ENCODE measurements at places on chromosomes 16 and 17.

DNA sequence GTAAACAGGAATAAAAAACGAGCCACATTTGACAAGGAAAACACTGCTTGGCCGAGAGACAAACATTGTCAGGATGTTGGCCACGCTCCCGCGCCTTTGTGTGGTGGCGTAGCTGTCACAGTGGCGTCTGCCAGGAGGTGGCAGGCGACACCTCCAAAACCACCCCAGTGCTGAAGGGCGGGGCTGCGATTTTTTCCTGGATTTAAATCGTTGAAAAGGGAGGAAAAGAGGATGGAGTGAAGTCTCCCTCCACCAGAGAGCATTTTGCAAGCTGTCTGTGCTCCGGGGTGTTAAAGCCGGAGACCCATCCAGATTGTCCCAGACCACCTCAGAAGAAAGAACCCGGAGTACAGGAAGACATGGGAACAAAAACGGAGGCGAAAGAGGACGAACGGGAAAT, 12.7 kb downstream of the MRM3 start:
- peak; percentile 28 for DNase-seq

DNA sequence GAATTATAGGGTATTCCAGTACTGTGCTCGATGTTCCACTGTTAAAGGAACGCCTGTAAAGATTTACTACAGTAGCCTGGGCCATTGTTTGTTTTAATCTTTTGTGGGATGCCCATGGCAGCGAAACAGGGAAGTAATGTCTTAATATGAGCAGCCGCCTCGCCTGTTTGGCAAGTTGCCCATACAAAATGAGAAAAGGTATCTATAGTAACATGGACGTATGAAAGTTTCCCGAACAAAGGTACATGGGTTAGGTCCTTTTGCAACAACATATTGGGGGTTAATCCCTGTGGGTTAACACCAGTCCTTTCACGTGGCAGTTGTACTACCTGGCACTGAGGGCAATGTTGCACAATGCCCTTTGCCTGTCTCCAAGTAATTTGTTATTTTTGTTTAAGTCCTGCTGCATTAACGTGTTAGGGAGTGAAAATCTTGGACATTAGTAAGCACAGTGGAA, 21.1 kb upstream of the TMC5 start:
- no peak for DNase-seq

DNA sequence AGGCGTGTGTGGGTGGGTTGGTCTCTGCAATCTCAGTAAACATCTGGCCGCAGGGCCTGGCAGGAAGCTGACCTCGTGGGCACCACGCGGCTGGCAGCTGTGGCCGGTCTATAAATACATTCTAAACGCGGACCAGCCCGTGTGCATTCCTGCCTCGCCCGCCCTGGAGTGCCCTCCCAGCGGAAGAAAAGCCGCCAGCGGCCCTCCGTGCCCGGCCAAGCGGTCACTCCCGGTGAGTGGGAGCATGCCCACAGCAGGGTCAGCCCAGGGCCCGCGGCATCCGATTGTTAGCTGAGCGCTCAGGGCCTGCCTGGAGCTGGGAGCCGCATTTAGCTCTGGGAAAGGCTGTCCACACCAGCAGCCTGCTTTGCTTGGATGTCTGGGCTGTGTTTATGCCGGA, 10.3 kb downstream of the ZNF469 start:
- no peak for DNase-seq

DNA sequence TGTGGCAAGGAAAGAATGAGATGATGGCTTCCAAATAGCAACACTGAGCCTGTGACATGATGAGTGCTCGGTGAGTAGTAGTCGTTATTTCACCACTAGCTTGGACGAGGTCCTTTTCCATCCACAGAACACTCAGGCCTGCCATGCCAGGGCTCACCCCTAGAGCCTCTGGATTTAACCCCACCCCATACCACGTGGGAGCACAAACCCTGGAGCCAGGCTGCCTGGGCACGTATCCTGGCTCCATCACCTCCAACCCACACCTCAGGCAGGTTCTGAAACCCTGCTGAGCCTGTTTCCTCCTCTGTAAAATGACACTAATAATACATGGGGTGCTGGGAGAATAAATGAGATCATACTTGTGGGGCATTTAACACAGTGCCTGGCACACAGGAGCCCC, 192.4 kb downstream of the KATNIP start:
- no peak for DNase-seq

GRCh38 chr16:85309656-85310587, 197.7 kb upstream of the CIBAR2 start:
- no peak for DNase-seq

DNA sequence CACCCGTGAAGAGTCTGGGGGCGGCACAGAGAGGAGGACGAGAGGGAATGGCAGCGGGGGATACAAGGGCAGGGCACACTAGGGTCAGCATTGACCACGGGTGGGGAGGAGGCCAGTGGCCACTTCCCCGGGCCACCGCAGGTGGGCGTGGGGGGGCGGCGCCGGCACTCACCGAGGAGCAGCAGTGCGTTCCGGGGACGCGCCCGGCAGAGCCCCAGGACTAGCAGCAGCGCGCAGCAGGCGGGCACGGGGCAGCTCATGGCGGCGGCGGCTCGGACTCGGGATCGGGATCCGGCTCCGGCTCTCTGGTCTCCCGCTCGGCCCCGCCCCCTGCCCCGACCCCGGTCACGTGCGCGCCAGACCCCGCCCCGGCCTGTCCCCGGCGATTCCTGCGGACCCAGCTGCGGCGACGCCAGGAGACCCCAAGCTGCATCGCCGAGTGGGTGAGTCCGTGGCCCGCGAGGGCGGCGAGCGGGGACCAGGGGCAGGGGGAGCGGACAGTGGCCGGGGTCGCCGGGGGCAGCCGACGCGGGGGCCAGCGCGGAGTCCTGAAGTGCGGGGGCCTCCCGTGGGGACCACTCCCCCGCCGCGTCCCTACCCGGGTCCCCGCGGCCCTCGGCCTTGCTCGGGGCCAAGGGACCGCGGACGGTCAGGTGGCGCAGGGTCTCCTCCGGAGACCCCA, at the start of the genes SGSH and SLC26A11:
SGSH (minus strand) TSS at position 280 of the 682 bp plus-strand sequence; CDS start at position 260, 20 bp downstream.
SLC26A11 (plus strand) TSS at position 374 of the 682 bp plus-strand sequence. CDS start 1,134 bp downstream, outside the sequence.
- peak; percentile 66 for DNase-seq

GRCh38 chr17:34741967-34742366, 162.6 kb downstream of the TMEM132E start:
- no peak for DNase-seq

GRCh38 chr16:1169285-1170075, 16.6 kb downstream of the CACNA1H start:
- DNase-seq, result no peak

GRCh38 chr17:51352798-51353197, 92.5 kb downstream of the UTP18 start:
- no peak for DNase-seq

GRCh38 chr16:66473654-66474519, 46.8 kb downstream of the BEAN1 start:
- DNase-seq, result no peak

DNA sequence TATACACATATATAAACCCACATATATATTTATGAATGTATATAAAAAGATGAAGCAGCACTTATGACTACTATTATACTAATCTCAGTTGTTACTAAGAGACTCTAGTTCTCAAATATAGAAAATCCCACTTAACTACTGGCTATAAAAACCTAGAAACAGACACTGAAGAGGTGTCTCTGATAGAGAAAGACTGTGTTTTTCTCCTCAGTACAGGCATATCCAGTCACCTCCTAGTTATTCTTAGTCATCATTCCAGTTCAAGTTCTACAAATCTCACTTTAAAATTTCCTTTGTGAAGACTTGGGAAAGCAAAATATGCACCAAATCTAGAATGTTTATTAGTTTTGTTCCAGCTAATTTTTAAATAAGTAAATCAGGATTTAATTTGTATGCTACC, 93.9 kb downstream of the STH start:
- DNase-seq, result no peak

GRCh38 chr17:10875430-10875851, 37.6 kb upstream of the PIRT start:
- DNase-seq, result peak; percentile 3

GRCh38 chr17:46115699-46116098, 77.5 kb downstream of the KANSL1 start:
- no peak for DNase-seq

- DNase-seq, result no peak
Observed at GRCh38 chr16:46583036-46583435, 38.1 kb downstream of the SHCBP1 start.

DNA sequence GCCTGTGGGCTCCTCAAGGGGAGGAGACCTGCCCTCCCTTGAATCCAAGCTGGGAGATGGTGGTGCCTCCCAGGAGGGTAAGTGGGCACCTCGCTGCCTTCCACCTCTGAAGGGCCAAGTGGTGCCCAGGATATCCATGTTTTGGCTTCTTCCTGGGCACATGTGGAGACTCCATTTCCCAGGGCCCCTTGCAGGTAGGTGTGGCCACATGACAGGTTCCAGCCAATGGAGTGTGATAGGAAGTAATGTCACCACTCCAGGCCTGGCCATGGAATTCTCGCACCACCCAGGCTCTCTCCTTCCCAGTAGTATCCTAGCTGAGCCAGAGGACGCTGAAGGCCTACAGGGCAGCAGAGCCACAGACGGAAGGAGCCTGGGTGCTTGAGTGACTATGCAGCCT, 17.6 kb upstream of the PEMT start:
- no peak for DNase-seq

GRCh38 chr17:73128496-73128895, 36.0 kb upstream of the SLC39A11 start:
- DNase-seq, result no peak

- peak; percentile 17 for DNase-seq
Observed at GRCh38 chr17:50114849-50115357, 15.1 kb downstream of the SAMD14 start.

DNA sequence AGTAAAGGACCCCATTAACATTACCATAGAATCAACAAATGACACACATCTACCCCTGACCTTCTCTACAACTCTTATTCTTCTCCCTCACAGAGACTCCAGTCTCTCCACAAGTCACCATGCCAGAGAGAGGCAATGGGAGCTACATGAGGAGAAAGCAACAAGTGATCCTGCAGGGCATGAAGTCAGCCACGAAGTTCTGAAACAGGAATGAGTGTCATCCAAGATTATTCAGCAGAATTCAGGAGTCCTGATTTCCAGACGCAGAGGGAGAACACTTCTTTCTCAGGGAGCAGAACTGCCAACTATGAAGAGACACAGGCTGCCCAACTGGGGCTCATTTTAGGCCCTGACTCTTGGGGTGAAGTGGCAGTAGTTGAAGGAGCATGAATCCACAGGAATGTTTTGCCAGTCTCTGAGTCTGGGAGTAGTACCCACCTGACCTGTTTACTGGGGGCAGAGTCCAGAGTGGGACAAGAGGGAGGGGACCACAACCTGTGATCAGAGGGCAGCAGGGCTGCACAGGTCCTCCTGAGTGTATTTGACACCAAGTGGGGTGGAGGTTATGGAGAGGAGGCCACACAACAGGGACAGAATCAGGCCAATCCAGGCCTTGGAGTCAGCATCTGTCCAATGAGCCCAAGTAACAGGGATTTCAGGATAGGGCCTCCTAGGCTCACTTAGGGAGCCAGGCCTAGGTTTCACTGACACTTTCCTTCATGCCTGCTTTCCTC, 2.4 kb upstream of the MTMR4 start:
- DNase-seq, result no peak

DNA sequence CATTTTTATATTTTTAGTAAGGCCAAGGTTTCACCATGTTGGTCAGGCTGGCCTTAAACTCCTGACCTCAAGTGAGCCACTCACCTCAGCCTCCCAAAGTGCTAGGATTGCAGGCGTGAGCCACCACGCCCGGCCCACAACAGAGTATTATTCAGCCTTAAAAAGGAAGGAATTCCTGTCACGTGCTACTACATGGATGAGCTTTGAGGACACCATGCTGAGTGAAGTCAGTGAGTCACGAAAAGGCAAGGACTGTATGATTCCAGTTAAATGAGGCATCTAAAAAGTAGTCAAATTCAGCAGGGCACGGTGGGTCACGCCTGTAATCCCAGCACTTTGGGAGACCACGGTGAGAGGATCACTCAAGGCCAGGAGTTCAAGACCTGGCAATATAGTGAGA, 9.7 kb downstream of the CSF3 start:
- no peak for DNase-seq

DNA sequence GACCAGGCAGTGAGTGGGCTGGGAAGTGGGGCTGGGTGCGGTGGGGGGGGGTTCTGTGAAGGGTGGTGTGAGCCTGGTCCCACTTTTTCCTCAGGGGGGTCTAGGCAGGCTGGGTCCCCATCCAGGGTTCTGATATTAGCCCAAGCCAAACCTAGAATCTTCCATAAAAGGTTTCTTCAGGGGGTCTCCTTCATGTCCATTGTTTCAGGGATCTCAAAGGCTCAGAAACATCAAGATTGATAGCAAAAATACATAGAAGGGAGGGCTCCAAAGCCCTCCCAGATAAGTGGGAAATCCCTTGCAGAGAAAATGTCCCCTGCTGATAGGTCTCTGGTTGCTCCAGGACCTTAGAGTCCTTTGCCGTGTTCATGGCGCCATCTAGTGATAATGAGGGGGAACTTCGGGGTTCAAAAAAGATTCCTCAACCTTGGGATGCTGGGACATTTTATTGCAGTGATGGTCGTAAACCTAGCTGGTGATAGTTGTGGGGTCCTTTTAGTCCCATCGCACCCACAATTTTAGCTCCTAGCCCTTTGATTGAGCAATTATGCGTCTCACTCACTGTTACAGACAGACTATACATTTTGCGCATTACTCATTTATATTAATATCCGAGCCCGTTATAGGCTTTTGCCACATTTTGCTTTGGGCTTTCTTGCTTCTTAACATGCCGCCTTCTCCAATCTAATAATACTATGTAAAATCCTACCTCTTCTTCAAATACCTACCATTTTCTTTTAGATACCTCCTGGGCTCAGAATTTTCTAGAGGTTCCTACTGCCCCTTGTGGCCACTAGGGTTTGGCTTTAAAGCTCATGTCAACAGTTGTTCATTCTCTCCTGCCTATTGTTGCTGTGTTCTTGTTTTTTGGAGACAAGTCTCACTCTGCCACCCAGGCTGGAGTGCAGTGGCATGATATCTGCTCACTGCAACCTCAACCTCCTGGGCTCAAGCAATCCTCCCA, 35.1 kb downstream of the IGF2BP1 start:
- DNase-seq, result peak; percentile 29
